ENCODE measurements at places on chromosomes 7 and 10.

DNA sequence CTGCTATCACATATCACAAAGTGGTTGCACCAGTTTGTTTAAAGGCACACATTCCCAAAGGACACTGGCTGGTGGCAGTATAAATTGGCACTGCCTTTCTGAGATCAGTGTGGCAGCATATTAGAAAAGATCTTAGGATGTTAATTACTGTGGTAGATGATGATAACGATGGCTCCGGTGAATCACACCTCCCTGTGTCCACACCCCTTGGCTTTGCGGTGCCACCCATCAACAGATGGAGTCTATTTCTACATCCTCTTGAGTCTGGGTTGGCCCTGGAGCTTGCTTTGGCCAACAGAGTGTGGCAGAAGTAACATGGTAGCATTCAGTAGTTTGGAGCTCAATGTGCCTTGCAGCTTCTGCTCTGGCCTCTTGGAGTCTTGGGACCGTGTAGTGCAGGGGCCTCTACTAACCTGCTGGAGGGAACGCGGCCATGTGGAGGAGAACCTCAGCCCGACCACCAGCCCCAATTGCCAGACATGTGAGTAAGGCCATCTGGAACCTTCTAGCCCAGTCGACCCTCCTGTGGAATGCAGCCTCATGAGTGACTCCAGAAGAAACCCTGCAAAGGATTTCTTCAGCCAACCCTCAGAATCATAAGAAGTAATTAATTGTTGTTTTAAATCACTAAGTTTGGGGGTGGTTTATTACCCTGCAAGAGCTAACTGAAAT is 27.2 kb upstream of the PLEKHA1 start:
- no peak for DNase-seq

- no peak for DNase-seq
Observed at GRCh38 chr7:92988941-92989545, 128.7 kb downstream of the SAMD9 start.

- DNase-seq, result no peak
Observed at GRCh38 chr7:29177963-29178600, 16.5 kb upstream of the CHN2 start.

GRCh38 chr7:116340943-116341907 is 130.9 kb downstream of the TES start:
- DNase-seq, result no peak

GRCh38 chr7:40199076-40199802 is 64.4 kb downstream of the SUGCT start:
- no peak for DNase-seq

GRCh38 chr7:50303335-50304128 is 984 bp upstream of the IKZF1 start:
- DNase-seq, result no peak

GRCh38 chr10:75179657-75180177 is 30.9 kb upstream of the VDAC2 start:
- no peak for DNase-seq

GRCh38 chr7:74017125-74017524 is 10.8 kb upstream of the ELN start:
- DNase-seq, result no peak

DNA sequence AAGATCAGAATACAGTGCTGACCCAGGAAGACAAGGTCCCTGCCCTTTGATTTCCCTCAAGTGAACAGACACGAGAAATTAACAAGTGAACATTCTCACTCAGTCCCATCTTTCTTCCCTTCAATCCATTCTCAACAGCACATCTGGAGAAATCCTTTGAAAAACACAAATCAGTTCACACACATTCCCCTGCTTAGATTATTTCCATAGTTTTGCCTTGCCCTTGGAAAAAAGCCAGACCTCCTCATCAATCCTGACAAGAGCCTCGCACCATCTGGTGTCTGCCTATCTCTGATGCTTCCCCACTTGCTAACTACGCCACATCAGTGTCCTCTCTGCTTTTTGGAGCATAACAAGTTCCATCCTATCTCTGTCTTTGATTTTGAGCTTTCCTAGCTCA is 94.4 kb upstream of the KIAA1217 start:
- no peak for DNase-seq

- DNase-seq, result no peak
Observed at GRCh38 chr7:7005303-7005702, 177.0 kb upstream of the C1GALT1 start.

- no peak for DNase-seq
Observed at GRCh38 chr10:43237631-43238446, 29.0 kb downstream of the RASGEF1A start.

- DNase-seq, result no peak
Observed at GRCh38 chr7:113561446-113561845, 357.4 kb downstream of the PPP1R3A start.

DNA sequence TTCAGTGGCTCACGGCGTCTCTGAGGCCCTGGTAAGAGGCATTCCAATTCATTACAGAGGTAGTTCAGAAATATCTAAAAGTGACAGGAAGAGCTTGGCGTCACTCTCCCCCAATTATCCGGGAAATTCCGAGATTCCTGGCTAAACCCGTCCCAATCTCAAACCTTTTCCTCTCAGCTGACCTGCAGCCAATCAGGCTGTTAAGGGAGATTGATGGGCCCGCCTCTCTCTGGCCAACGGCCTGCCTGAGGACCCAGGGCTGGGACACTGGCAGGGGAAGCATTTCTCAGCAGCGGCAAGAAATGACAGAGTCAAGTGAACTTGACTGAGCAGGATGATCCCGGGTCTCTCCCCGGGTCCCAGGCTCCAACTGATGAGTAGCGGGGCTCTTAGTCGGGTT is 72.3 kb downstream of the EBF3 start:
- DNase-seq, result no peak

DNA sequence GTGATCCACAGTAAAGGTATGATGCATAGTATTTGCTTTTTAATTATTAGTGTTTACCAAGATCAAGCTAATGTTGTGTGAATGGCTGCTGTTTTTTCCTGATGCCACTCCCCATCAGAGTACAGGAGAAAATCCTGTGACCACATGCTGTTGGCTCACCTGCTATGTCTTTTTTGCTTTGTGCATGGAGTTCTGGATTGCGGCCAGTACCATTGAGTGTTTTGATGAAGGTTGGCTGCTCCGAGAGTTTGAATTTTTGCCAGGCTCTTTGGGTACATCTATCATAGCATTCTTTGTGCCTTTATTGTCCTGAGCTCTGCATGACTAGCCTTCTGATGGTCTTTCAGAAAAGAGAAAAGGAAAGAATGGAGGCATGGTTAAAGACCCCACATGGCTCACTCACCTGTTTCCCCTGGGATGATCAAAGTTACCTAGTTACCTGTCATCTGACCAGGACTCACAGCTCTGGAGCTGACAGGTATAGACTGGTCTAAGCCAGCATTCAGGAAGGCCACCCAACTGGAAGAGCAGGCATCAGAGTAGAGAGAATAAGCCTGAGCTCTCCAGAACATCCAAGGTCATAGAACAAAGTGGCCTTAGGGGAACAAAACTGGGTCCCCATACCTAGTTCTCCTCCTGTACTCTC is 11.8 kb upstream of the SGPL1 start:
- DNase-seq, result no peak

DNA sequence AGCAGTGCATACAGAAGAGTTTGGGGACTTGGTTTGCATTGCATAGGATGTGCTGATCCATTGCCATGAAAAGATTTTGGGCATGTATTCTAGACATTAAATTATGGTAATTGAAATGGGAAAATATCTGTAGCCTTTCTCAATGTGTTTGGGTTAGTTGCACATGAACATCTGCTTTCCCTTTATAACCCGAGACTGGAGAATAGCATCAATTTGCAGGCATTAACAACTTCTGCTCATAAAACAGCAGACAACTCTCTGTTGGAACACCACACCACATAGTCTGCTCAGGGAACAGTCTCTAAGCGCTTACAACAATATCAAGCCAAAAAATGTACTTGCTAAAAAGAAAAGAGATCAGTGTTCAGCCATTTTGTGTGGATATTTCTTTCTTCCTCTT is 1391.1 kb upstream of the LRRTM3 start:
- DNase-seq, result no peak

DNA sequence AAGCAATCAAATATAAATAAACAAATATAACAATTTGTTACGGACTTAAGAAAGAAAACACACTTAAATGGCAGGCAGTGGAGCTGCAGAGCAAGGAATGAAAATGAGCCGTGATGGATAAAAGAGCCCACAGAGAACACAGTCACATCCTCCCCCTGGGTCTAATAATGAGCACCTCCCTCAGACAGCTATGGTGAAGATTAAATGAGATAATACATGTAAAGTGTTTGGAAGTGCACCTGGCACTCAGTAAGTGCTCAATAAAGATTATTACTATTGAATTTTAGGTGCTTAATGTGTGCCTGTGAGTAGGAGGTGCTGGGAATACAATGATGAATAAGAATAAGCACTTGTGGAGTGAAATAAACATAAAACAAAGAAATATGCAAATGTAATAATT is 49.1 kb upstream of the CABCOCO1 start:
- no peak for DNase-seq

DNA sequence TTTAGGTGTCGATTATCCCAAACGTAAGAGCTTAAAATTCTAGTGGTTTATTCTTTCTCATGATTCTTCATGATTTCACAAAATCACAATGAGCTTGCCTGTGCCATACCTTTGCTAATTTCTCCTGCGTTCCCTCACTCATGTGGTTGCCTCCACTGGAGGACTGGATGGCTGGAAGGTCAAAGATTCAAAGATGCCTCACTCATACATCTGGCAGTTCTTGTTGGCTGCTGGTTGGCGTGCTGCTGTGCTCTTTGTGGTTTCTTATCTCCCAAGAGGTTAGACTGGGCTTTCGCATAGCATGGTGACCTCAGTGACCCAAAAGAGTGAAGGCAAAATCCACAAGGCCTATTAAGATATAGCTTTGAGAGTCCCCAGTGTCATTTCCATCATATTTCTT is 877.6 kb upstream of the AUTS2 start:
- no peak for DNase-seq

DNA sequence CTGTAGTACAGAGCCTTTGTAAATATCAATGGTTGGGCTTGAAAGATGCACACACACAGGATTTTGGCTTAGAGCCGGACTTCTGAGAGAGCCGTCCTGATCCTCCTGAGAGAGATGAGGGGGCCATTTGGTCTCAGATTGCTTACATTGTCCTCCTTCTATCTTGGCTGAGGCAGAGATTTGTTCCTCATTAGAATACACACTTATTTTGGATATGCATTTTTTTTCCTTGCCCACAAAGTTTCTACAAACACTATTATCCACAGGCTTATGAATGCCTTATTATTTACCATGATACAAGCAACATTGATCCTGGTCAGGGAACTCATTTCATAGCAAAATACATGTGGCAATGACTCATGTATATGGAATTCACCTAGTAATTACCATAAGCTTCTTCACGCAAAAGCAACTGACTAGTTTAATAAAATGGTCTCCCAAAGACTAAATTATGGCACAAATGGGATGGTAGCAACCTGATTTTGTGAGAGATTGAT is 175.3 kb downstream of the MDFIC start:
- no peak for DNase-seq

- DNase-seq, result no peak
Observed at GRCh38 chr10:91242940-91243339, 22.5 kb downstream of the PCGF5 start.

- no peak for DNase-seq
Observed at GRCh38 chr7:44398511-44398911, 73.1 kb upstream of the CAMK2B start.

DNA sequence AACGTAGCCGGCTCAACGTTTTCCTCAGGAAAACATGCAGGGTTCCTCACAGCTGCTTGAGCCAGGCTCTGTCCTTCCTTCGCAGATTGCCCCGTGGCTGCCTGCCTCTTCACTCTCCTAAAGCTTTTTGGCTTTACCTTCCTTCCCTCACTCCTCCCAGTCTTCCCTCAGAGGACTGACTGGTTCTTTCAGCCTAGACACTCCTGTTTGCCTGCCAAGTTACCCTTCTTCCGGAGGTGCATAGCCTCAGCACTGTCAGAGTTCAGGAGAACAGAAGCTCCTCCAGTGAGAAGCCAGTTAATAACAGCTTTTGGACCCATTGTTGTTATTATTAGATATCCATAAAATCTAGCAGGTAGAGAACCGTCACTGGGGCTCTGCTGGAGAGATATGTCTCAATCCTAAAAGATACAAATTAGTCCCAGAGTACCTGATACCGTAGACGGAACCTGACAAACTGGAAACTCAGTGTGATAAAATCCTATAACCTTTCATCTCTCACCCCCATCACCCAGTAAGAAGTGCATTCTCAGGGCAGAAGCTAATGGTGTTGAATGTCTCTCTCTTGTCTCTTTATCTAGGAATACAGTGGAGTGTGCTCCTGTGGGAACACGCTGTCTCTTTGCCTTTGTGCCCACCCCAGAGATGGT is 79.6 kb downstream of the SND1 start:
- no peak for DNase-seq

GRCh38 chr10:65793738-65794425 is 1132.0 kb upstream of the LRRTM3 start:
- DNase-seq, result no peak

DNA sequence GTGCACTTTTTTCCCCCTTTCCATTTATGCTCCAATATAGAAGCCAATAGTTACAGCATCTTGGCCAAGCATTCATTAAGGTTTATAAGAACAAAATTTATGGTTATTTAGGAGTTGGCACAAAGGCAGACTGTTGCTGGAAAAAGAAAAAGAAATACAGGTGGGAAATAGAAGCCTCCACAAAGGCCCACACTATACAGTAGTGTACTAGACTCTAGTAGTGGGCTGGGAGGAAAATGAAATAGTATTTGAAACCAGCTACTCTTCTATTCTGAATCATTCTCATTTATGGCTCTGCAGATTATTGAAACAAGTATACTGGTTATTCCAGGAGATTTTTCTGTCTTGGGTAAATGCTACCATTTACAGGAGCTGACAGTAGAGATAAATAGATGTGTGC is 80.9 kb upstream of the CDK6 start:
- no peak for DNase-seq

DNA sequence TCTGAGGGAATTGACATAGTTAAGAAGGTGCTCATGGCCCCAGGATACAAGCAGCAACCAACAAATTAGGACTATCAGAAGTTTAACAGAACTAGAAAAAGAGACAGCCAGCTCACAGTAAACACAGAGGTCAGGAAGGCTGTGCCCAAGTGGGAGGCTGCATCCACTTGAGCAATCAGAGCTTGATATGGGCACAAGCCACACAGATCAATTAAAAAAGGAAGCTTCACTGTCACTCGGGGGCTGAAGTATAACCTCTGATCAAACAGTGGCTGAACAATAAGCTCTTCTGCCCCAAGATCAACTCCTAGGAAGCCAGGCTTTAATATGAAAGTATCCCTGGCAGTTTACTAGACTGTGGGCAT is 40.0 kb downstream of the ZNF438 start:
- no peak for DNase-seq

GRCh38 chr10:22477334-22478287 is 132.3 kb downstream of the SPAG6 start:
- DNase-seq, result no peak

DNA sequence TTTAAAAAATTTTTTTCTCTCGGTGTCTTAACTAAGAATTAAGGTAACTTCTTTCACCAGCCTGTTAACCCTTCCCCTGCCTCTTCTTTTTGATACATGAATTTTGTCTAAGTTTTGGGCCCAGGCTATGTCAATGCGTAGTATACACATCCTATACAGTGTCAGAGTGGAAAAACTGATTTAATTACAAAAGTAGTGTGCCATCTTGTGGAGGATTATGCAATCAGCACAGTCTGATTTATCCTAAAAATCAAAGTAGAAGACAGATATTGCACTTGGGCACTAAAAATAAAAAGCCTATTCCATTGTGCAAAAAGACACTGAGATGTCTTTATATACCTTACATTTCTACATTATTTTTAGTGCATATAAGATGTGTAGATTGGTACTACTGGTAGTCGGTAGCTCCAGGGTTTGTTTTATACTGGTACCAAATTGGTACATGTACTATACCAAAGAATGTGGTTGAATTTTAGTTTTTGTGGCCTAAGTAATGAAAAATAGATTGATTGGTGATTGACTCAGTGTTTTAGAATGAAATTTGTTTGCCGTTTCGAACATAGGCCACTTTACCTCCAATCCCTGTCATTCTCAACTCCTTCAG is 96.6 kb downstream of the MKLN1 start:
- peak; percentile 4 for DNase-seq

Data from GM12878 (cell line).